AG08396 (cell line): ENCODE measurements at places on chromosomes 4 and X.

DNA sequence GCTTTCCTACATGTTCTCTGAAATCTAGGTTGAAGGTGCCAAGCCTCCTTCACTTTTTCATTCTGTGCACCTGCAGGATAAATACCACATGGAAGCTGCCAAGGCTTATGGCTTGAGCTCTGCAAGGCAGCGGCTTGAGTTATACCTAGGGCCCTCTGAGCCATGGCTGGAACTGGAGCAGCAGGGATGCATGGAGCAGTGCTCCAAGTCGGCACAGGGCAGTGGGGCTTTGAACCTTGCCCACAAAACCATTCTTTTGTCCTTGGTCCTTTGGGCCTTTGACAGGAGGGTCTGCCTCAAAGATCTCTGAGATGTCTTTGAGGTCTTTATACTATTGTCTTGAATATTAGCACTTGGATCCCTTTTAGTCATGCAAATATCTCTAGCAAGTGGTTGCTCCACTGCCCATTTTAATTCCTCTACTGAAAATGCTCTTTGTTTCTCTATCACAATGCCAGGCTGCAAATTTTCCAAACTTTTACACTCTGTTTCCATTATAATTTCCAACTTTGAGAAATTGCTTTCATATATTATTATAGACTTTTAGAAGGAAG lies 536.2 kb upstream of the KLHL4 start:
- no peak for DNase-seq

DNA sequence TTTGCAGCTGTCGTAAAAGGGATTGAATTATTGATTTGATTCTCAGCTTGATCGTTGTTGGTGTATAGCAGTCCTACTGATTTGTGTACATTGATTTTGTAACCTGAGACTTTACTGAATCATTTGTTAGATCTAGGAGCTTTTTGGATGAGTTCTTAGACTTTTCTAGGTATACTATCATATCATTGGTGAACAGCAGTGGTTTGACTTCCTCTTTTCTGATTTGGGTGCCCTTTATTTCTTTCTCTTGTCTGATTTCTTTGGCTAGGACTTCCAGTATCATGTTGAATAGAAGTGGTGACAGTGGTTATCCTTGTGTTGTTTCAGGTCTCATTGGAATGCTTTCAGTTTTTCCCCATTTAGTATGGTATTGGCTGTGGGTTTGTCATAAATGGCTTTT lies 8.4 kb downstream of the APOOL start:
- DNase-seq, result no peak

DNA sequence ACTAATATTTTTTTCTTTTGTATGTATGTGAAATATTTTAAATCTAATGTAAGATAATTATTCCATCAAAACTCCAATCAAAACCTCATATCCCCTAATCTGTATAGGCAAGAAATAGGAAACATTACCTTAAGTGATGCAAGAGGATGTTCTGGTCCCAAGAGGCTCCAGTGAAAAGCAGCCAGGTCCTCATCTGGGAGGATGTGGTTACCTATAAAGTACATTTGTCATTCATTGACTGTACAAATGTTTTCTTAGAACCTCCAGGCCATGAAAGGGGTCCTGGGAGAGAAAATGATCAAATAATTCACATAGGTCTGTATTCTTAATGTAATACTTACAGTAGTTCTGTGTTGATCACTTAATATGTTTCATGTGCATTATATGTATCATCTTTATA lies 25.5 kb downstream of the FAM120C start:
- DNase-seq, result no peak

DNA sequence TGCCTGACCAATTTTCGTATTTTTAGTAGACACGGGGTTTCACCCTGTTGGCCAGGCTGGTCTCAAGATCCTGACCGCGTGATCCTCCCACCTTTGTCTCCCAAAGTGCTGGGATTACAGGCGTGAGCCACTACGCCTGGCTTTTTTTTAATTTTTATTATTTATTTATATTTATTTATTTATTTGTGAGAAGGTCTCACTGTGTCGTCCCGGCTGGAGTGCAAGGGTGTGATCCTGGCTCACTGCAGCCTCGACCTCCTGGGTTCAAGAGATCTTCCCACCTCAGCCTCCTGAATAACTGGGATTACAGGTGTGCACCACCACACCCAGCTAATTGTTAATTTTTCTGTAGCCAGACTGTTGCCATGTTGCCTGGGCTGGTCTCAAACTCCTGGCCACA lies 141.1 kb downstream of the CRLF2 start:
- no peak for DNase-seq

DNA sequence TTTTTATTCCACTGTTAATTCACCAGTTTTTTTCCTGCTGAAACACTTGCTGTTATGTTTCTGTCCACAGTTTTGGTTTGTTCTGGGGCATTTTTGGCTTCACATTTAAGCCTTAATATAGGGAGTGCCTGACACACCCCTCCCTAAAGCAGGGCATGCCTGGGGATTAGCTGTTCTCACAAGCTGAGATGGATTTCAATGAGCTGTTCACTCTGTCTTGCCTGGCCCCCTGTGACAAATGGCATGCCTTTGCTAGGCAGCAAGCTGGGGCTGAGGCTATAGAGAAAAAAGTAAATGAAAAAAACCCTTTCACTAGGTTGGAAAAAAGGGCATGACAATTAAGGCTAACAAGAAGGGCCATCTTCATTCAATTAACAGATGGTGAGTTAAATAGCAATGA lies 22.4 kb downstream of the LPAR4 start:
- DNase-seq, result no peak

DNA sequence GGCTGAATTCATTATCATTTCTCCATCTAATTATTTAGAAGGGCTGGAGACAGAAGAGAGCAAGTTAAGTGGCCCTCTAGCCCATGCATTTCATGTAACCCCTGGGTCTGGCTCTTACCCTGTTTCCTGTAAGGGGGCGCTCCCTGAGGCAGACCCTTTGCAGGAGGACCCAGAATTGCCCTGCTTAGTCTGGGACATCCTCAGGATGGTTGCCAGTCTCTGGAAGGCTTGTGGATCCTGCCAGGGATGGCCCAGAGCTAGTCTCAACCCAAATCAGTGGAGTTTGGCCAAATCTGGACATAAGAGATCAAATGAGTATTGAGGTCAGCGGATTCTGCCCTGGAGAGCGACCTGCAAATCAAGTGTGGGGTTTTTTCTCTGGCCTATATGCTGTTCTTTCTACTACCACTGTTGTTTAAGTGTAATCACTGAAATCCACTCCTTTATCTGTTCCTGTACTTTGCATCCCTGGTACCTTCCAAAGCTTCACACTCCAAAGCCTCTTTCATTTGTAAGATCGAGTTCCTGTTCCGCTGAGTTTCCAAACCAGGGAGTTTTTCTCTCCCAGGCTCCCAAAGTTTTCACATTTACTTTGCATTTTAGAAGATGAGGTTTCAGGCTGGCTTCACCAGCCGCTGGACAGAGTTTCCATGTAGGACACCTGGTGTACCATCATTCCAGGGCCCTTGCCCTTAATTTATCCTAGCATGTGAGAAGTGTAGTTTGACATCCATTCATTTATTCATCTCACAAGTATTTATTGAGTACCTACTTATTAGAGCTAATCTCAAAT lies 6.3 kb downstream of the KLF3 start:
- DNase-seq, result no peak

- no peak for DNase-seq
Observed at GRCh38 chr4:5730993-5731990, 20.3 kb downstream of the EVC start.

DNA sequence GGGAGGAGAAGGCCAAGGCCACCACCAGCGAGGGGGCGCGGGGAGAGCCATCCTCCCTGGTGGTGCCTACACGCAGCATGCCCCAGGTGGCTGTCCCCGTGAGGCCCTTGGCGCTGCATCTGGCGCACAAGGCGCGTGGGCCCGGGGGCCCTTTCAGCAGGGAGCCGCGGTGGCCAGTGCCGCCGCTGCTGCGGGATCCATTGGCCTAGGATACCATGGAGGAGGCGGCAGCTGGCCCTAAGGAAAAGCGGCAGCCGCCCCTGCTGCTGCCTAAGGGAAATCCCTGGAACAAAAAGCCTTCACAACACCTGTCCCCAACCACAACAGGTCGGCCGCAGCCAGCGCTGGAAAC lies 1059.6 kb downstream of the TECRL start:
- no peak for DNase-seq

DNA sequence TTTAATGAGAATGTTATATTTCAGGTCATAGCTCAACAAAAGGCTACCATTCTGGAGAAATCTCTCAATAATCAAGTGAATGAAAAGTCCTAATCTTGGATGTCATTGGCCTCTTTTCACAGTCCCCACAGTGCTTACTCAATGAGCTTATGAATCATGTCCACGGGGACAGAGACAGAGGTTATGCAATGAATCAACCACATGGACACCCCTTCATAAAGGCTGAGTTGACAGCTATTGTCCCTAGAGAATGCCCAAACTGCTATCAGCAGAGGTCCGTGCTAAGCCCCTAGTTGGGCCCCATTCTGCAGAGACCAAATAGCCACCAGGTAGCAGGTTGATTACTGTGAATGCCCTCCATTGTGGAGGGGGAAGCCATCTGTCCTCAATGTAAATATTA lies 158.1 kb downstream of the LHFPL1 start:
- no peak for DNase-seq

- no peak for DNase-seq
Observed at GRCh38 chr4:3484057-3484973, 21.2 kb downstream of the DOK7 start.

- no peak for DNase-seq
Observed at GRCh38 chrX:155071694-155072280, 479 bp downstream of the BRCC3 start.

DNA sequence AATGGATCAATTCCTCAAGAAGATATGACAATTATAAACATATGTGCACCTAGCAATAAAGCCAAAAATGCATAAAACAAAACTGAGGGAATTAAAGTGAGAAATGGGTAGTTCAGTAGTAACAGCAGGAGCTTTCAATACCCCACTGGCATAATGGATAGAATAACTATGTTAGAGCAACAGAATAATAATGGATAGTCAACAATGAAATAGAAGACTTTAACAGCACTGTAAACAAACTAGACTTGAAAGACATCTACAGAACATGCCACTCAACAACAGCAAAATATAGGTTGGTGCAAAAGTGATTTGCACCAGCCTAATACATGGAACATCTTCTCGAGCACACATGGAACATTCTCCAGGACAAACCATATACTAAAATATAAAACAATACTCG lies 20.0 kb upstream of the MBNL3 start:
- no peak for DNase-seq

GRCh38 chr4:26870576-26871262 lies 10.1 kb downstream of the STIM2 start:
- no peak for DNase-seq

DNA sequence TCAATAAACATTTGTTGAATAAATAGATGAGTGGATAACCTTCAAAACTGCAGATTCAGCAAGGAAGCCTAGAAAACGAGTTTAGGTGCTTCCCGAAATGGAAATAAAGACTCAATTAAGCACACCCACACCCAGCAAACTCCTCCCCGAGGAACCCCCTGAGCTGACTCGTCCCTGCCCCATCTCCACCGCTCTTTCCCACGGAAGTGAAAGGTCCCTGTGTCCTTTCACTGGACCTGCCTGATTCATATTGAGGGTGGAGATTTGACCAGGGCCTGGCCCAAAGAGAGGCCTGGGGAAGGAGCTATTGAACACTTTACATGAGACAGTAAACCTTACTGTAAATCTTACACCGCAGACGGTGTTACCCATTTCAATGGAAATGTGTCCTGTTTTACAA lies 129.1 kb downstream of the CPZ start:
- no peak for DNase-seq

DNA sequence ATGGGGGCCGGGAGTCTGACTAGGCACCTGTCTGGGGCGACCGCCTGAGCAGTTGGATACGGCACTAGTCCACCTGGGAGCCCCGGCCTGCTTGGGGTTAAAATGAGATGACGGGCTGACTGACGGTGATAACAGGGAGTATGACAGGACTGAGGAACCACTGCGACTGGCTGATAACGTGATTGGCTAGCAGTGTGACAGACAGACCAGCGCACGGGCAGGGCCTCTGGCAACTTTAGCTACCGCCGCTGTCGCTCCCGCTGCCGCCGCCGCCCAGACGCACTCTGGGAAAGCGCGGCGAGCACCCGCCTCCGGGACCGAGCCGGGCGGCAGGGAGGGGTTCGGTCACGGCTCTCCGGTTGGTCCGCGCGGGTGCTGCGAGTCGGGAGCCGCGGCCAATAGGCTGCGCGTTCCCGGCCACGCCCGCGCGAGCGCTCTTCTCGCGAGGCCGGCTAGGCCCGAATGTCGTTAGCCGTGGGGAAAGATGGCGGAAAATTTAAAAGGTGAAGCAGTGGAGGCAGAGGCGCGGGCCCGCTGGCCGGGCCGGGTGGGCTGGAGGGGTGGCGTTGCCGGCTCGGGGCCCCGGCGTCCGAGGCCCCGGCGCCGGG lies at the start of gene SUV39H1:
TSS of gene SUV39H1 (plus strand) at position 434 of the 608 bp plus-strand sequence. CDS start at position 485, 51 bp downstream.
- peak; percentile 97 for DNase-seq

- no peak for DNase-seq
Observed at GRCh38 chrX:115408771-115409400, 119.4 kb downstream of the LUZP4 start.

- no peak for DNase-seq
Observed at GRCh38 chr4:177759729-177760128, 317.5 kb upstream of the AGA start.

GRCh38 chr4:110155654-110156053 lies 42.8 kb downstream of the ELOVL6 start:
- no peak for DNase-seq

DNA sequence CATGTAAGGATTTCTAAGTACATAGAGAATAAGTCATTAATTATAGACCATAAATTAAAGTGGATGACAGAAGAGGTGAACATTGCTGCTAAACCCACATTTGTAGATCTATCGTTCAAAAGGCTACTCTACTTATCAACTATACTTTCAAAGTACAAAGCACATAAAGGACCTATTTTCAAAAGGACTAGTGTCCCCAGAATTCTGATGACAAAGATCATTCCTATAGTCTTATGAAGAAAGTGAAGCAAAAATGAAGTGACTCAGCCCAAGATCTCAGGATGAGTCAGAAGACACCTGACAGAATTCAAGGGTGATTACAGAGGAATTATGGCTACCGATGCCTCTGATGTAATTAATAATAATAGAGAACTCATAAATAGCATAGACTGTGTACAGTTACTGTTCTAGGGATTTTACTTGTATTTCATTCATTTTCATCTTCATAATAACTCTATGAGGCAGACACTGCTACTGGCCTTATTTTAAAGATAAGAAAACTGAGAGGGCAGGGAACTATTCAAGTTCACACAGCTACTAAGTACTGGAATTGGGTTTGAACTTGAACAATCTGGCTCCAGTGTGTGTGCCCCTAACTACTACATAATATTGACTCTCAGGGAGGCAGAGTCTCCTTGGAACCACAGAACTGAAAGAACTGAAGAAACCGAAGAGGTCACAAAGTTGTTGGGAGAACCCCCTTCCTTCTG lies 17.1 kb downstream of the USP46 start:
- no peak for DNase-seq

- DNase-seq, result no peak
Observed at GRCh38 chr4:65367306-65367705, 303.0 kb downstream of the EPHA5 start.
